NCI-H187 treated with DMSO at 0.1 percent for 48 hours (cell line): ENCODE measurements at places on chromosomes 2 and 18.

GRCh38 chr2:71063216-71063615 is 5.2 kb upstream of the NAGK start:
- DNase-seq = no peak

DNA sequence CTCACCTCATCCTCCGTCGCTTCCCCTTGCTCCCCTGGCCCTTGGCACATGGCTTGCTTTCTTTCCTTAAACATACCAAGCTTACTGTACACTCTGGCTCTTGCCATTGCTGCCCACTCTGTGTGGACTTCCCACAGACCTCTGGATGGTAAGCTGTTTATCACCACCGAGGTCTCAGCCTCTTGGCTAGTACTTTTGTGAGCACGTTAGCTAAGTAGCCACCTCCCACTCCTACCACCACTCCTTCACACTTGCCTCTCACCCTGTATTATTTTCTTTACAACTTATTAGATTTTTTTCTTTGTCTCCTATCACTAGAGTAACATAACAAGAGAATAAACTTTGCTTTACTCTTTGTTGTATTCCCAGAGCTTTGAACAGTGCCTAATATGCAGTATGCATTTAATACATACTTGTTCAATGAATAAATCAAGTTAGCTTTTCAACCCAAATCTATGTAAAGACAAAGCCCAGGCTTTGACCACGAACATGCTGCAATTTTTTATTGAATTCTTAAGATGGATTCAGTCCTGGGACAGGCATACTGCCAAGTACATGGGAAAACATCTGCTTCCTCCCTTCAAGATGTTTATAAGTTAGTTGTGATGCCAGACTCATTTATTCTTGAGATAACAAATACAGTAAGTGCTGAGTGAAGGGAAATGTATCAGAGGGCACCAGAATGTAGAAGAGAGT is 25.0 kb upstream of the MSGN1 start:
- no peak for DNase-seq

GRCh38 chr2:203886661-203887151 is 19.1 kb downstream of the CTLA4 start:
- DNase-seq = no peak

GRCh38 chr2:51028829-51029228 is 3.1 kb downstream of the NRXN1 start:
- DNase-seq = no peak

DNA sequence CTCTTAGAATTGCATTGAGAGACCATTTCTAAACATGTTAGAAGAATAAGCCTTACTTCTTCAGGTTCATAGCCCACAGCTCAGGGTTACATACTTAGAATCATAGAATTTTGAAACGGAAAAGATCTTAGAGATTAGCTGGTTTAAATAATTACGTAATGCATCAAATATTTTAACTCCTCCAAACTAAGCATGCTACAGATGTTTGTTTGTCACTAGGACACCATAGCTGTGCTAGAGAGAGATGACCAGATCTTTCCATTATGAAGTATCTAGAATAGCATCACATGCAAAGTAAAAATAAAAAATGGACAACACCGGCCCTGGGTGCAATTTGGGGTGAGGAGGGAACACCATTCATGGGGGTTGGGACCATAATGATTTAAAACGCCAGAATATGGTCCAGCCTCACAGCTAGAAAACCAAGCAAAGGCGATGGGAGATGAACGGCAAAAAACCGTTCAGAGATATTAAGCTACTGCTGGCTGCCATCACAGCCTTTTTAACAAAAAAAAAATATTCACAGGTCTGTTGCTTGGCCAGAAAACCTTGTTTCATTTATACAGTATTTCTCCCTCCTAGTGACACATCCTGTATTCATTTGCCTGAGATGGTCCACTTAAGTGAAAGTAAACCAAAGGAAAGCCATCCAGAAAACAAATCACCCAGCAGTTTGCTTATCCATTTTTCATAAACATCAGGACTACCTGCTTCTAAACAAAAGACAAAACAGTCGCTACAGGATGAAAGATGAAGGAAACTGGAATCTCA is 94.2 kb downstream of the EPHA4 start:
- no peak for DNase-seq

GRCh38 chr2:69242651-69243051 is 144.4 kb downstream of the GFPT1 start:
- DNase-seq = no peak

DNA sequence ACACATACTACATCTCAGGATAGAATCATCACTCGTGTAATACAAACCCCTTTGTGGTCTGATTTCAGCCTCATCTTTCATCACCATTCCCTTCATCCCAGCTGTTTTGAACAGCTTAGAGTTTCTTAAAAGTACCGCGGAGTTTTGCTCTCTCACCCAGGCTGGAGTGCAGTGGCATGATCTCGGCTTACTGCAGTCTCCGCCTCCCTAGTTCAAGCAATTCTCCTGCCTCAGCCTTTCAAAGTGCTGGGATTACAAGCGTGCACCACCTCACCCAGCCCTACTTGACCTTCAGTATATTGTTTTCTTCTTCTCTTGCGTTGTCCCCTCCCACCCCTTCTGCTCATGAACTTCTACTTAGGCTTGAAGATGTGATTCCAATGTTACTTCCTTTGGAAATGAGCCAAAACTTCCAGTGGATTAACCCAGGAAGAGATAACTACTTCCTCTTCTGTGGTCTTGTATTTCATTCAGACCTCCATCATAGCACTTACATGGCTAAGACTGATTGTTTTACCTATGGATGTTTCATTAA is 15.8 kb downstream of the ERLEC1 start:
- no peak for DNase-seq

DNA sequence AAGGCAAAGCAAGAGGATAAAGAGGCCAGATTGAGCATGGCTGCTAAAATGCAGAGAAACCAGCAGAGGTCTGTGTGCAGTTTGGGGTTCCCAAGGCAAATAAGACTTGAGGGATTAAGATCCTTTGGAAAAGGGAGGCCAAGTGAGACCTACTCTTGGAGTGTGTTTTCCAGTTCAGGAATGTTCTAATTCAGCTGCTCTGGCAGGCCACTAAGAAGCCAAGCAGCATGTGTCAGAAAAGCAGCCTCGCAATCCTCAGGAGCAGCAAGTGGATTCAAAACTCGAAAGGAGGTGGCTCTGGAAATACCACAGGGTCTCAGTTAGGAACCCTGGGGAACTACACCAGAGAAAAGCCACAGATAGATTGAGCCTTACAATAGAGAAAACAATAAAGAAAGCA is 569.2 kb downstream of the METTL4 start:
- DNase-seq = no peak

DNA sequence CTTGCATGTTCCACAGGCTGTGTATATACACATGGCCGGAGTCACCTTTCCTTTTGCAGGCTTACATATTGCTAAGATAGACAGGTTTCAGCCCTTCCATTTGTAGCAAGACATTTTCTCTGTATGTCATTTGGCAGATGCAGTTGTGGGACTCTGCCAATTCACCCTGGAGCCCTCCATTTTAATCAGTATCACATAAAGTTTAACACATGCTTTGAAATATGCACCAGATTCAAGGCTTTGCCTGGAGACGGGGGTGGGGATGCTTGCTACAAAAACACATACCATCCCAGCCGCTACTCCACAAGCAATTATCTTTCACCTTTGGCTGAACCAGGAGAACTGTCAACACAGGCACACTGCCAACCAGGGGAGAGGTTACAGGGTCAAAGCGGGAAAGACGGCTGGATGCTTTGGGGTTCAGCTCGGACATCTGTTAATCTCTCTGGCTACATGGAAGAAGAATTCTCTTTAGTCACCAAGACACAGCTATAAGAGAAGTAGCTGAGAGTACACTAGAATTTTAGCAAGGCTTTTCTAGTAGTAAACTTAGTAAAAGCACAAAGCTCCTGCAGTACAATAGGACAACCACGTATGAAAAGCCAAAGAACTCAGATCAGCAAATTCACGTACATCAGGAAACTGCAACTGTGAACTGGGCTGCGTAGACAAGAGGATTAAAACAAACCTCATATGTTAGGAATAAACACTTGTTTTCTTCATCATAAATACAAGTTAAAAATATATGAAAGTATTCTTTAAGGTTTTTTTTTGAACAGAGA is 130.9 kb downstream of the EXOC6B start:
- no peak for DNase-seq

GRCh38 chr2:128638341-128639119 is 319.9 kb upstream of the HS6ST1 start:
- DNase-seq = no peak
